ENCODE measurements at places on chromosomes 3 and 15.

GRCh38 chr15:67512933-67513714, 7.8 kb upstream of the C15orf61 start:
- no peak for DNase-seq

- DNase-seq: no peak
Observed at GRCh38 chr15:40981186-40981585, 27.9 kb downstream of the CHAC1 start.

GRCh38 chr3:27114684-27115083, 254.5 kb downstream of the NEK10 start:
- DNase-seq: no peak

DNA sequence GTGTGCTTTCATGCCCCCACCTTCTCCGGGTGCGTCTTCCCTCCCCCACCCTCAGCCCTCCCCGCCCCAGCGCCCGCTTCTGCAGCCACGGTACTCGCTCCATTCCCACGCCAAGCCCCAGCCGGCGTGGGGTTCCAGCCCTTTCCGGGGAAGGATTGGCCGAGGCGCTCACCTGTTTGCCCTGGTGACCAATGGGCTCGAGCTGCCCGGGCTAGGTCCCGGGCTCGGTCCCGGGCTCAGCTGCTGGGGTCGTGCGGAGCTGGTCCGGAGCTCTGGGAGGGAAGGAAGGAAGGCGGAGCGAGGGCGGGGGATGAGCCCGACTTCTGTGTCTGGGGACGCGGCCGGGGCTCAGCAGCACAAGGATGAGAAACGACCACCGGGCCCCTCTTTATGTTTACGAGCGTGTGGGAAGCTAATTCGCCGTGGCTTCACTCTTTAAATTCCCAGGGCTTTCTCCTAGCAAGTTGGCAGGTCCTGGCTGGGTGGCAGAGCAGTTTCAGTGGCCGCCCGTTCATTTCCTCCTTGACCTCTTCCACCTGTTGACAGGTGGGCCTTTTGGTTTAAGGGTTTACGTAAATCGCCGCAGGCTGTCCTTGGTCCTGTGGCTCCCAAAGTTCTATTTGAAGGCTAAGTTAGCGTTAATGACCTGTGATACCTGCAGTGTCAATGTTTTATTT, at the start of gene IGSF10:
Gene IGSF10 (minus strand): TSS at position 288 of the 677 bp plus-strand sequence. CDS start 2,352 bp downstream, outside the sequence.
- DNase-seq: no peak

- no peak for DNase-seq
Observed at GRCh38 chr3:154228561-154229216, 95.6 kb downstream of the DHX36 start.

GRCh38 chr3:42189736-42190135, 76.2 kb downstream of the CCK start:
- no peak for DNase-seq

GRCh38 chr3:140224307-140224706, 289.3 kb downstream of the CLSTN2 start:
- no peak for DNase-seq

GRCh38 chr3:64063983-64064438, 40.7 kb upstream of the PSMD6 start:
- no peak for DNase-seq

DNA sequence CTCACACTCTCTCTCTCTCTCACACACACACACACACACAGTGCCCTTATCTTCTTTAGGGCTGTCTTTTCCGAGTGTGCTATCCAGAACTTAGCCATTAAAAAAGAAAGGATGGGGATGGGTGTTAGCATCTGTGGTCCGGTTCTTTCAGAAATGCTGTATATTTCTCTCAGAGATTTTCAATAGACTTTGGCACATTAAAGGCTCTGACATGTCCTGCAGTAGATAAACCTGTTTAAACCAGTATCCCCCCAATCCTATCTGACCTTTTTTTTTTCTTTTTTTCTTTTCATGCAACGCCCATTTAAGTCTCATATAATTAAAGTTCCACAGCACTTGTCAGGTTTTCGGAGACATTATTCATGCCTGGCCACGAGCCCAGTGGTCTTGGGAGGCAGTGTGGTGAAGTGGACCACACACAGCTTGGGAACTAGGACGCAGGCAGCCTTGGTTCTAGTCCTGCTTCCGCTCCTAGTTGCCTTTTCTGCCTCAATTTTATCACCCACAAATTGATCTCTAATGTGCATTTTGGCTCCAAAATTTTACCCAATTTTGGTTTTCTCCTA, 13.3 kb downstream of the CAV3 start:
- no peak for DNase-seq

Measured in GM10248 (cell line).